Adipose tissue (tissue), 3 donors: ENCODE measurements at places on chromosomes 13 and 19. TPM values are rescaled to one million over a fixed set of nuclear protein-coding genes. Genes with fewer than 3 reads are reported as not detected.

Gene ZNF749
- polyA plus RNA-seq, result 7.0 TPM

Gene MAST1
- polyA plus RNA-seq, result 2.3 TPM

Gene FXYD3
- polyA plus RNA-seq, result 39.4 TPM

Gene TNFSF11
- 0.09 TPM for polyA plus RNA-seq

Gene POU2F2
- 0.83 TPM for polyA plus RNA-seq

Gene SIGLECL1
- not detected for polyA plus RNA-seq

Gene FFAR1
- polyA plus RNA-seq, result not detected

Gene FUT1
- 3.5 TPM for polyA plus RNA-seq

Gene CDX2
- 0.28 TPM for polyA plus RNA-seq

Gene ADGRE1
- 0.11 TPM for polyA plus RNA-seq

Gene FGF9
- polyA plus RNA-seq, result 0.09 TPM

Gene LHB
- 0.62 TPM for polyA plus RNA-seq

Gene ZNF440
- 1.8 TPM for polyA plus RNA-seq

Gene EFNB2
- polyA plus RNA-seq, result 3.9 TPM

Gene TMEM255B
- 14.2 TPM for polyA plus RNA-seq
